ENCODE measurements at places on chromosomes 3 and 15. TPM values are rescaled to one million over a fixed set of nuclear protein-coding genes. Genes with fewer than 3 reads are reported as not detected.

DNA sequence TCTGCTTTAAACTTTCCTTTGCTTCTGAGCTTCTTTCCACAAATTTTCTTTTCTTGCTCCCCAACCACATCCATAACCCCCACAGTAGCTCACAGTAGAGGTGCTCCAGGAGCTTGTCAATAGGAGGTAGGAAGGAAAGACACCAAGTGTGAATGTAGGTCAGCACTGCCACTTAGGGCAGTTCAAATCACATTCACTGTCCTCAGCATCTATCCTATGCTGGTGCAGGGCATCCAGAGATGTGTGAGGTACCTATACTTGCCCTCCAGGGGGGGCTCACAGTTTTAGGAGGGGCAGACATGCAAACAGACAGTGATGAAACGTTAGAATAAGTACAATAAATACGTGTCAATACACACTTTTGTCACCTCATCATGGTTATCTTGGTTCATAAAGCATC lies 1.5 kb upstream of the SPSB4 start:
- DNase-seq, result no peak

GRCh38 chr3:190533511-190534281 lies 19.8 kb downstream of the IL1RAP start:
- peak; percentile 53 for DNase-seq

DNA sequence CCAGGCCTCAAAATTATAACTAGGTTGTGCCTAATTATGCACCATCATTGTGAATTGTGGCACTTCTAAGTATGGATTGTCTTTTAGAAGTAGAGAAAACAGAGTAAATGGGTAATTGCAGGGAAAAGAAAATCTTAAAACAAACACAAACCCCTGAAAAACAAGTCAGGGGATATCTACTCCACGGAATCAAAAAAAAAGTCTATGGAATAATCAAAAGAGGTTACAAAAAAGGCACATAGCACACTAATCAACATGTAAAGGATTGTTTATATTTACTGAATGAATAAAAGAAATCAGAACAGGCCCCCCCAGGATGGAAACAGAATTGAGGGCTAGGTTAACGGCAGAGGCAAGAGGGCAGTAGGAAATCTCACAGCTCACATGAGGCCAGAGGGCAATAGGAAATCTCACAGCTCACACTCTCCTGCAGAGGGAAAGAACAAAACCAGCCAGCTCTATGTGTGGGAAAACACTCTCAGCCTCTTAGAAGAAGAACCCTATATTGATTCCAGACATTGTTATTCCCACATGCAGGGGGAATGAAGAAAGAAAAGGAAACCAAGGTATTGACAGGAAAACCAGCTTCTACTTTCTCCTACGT lies 72.7 kb upstream of the FNDC3B start:
- no peak for DNase-seq

GRCh38 chr3:74390121-74390877 lies 224.2 kb downstream of the CNTN3 start:
- DNase-seq, result no peak

DNA sequence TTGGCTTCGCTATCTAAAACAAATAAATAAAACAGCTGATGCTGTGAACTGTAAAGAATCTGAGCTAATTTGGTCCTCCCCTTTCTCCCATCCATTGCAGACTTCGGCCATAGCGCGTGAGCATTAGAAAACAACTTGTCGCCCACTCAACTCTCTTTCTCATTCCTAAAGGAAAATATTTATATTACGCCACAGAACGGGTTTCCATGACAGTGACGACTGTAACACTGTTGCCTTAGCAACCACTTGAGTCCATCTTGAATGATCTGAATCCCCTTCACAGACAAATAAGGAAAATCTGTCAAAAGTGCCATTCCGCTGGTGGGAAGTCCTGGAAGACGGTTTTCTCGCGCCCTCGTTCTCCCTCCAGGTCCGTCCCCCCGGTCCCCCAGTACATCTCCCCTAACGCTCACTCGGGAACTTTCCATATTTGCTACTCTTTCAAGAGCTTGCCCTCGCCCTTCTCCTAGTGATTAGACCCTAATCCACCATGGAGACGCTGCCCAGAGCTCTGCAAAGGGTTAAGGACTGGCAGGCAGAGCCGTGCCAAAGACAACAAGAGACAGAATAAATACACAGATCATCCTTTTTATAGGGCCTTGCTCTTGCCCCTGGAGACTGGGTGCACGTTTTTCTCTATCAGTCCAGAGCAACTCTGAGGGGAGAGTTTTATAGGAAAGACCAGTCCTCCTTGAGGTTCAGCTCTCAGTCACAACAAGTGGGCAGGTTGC lies 50.5 kb downstream of the CRYGS start:
- DNase-seq, result no peak

DNA sequence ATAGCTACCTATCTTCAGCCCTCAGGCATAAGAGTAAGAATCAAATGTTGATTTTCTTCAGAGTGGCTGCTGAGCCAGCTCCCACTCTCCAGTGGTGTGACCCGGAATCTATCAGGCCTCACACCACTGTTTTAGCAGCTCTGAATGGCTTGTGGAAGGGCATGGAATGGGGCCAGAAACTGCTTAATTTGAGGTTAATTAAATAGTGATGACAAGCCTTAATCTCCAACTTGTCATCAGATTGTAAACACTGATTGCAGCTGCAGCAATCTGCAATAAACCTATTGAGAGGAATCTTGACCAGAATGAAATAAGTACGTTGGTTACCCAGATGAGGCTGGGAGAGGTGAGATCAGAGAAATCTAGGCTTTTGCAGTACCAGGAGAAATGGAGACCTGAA lies 317.4 kb downstream of the FHIT start:
- DNase-seq, result no peak

GRCh38 chr3:14461006-14461747 lies 58.8 kb downstream of the SLC6A6 start:
- DNase-seq, result no peak

DNA sequence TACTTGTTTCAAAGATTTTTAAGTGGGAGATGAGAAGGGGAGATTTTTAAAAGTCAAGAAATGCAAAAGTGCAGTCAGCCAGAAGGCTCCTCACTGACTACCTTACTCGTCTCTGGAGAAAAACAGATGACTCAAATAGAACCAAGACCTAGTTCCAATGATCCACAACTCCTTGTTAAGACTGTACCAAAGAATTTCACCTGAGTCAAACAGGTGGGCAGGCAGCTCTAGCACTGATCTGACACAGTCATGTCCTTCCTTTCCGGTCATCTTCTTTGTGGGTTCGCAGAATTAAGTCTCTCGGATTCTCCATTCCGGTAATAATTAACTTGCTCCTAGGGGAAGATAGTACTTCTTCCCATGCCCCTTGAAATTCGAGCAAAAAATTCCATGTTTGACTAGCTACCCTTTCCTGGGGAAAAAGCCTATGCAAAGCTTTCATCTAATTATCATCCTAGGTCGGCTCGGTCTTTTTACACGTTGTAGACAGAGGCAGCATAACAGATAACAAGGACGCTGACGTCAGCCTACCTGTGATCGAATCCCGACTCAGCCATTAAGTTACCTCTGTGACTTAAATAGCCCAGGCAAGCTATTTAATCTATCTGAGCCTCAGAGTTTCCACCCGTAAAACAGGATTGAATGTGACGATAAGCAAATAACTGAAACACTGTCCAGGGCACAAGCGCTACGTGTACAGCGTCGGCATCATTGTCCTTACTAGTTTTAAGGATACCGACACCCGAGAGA lies 758 bp downstream of the SELENOK start:
- DNase-seq, result peak; percentile 81

DNA sequence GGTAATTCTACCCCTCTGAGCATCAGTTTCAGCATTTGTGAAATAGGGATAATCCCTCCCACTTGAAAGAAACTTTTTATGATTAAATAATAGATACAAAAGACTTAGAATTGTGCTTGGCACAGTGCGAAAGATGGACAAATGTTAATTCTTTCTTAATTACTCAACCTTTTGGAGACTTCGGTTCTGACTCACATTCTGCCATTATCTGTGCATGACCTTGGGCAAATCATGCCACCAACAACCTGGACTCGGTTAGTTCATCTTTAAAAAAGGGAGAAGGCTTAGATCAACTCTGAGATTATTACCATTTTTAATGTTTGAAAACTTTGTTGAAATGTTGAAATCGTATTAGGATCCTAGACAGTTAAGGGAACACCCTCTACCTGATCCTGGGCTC lies 40.6 kb upstream of the POLR2M start:
- DNase-seq, result no peak

GRCh38 chr3:190892395-190892902 lies 30.0 kb upstream of the GMNC start:
- no peak for DNase-seq

DNA sequence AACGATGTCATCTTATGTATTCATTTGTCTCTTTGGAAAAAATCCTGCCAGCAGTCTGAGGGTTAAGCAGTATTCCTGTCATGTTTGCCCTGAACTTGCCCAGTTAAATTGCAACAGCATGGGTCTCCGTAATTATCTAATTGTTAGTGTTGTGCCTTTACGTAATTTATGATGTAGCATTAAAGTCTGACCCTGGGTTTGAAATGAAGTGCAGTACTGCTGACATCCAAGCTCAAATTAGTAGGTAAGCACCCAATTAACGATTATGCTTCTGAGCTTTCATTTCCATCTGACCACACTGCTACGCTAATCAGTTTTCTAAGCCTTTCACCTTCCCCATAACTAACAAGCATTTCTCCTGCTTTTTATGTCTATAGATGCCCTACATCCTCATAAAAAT lies 241.8 kb downstream of the ARRDC4 start:
- DNase-seq, result no peak

DNA sequence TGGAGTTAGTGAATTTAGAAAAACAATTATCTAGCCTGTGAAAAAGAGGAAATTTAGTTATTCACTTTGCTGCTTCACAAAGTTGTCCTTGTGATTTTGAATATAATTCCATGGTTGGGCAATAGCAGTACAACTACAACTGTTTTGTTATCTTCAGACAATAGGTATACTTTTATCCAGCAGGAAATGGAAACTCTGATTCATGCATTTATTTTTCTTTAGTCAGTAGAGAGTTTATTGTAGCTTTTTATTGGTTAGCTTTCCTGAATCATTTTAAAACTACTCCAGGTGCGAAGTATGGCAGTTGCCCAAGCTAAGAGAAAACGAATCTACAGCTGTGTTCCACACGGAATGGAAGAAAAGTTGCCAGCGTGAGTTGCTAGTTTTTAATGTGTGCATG lies 80.3 kb downstream of the TM4SF4 start:
- DNase-seq, result no peak

DNA sequence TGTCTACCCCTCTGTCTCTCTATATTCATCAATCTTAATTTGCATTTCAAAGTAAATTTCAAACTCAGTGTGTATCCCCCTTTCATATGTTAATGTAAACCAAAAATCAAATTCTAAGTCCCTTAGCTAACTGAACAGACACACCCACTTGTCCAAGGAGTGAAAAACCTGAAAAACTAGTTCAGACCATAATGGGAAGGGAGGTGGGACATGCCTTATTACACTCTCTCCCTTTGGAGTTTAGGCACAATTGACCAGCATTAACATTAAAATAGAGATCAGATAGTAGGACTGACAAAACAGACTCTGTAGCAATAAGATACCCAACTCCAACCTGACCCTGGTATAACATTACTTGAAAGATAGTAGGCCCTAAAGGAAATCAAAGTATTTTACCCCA lies 247.7 kb upstream of the GADL1 start:
- DNase-seq, result no peak

- DNase-seq, result no peak
Observed at GRCh38 chr15:85463976-85464375, 83.6 kb downstream of the AKAP13 start.

GRCh38 chr15:83061680-83062079 lies 5.4 kb downstream of the BTBD1 start:
- no peak for DNase-seq

GRCh38 chr3:39106851-39107387 lies 508 bp downstream of the GORASP1 start:
- DNase-seq, result peak; percentile 56

DNA sequence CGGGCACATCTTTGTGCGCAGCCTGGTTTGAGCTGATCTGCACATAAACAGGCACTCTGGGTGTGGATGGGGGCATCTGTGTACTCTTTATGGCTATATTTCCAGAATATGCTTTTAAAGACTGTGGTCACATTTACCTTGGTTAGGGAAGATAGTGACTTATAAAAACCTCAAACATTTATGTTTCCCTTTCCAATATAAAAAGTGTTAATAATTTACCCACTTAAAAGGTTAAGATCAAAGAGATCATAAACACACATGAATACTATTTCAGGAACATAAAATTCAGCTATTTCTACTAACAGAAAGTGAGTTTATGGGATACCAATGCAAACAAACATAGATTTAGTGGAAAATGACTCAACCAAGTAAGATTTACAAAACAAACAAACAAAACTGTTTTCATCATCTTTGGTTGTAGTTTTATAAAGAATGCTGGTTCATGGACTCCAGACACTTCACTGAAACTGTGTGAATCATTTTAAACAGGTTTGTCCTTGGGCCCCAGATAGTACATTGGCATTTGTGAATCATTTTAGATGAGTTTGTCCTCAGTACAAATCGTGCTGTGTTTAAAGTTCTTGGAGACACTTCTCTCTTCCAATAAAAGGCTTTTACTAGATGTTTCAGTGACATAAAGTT lies 253.5 kb upstream of the CTDSPL start:
- DNase-seq, result no peak

DNA sequence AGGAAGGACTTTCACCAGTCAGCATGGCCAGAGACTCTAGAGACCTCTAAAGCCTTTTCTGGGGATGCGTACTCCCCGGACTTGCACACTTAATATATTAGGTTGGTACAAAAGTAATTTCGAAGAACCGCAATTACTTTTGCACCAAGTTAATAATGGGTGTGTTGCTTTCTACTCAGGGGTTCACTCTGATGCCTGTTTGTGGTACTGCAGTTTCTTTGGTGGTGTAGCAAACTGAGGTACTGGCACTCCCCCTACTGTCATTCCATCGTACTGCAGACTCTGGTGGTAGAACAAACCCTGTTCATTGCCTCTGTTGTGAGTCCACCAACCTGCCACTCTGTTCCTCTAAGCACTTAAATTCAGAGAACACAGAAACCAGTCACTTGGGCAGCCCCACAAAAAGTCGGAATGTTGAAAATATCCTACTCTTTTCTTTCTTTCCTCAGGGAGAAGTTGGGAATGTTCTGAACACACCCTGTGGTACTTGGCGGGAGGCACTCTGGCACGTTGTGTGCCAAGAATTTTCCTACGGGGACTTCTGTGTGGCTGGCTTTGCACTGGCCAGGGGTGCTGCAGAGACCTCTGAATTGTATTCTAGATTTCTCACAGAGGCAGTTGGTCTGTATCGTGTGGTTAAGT lies 46.3 kb downstream of the GABRG3 start:
- peak; percentile 83 for DNase-seq

The NR1I2 gene
- 0.57 TPM for polyA plus RNA-seq

The GOLGA8S gene
- polyA plus RNA-seq, result 15.5 TPM

The GOLGA8H gene
- polyA plus RNA-seq, result 8.6 TPM

The SENP5 gene
- 40.9 TPM for polyA plus RNA-seq

The RTP4 gene
- polyA plus RNA-seq, result 3.1 TPM

The SKIL gene
- polyA plus RNA-seq, result 19.1 TPM

The PAQR5 gene
- 4.5 TPM for polyA plus RNA-seq

The GOLGA8T gene
- polyA plus RNA-seq, result 10.6 TPM

The TTLL13 gene
- polyA plus RNA-seq, result 30.3 TPM

The TMEM108 gene
- 44.3 TPM for polyA plus RNA-seq

All from testis (tissue), 5 donors.